ENCODE measurements at places on chromosomes 5 and 9.

DNA sequence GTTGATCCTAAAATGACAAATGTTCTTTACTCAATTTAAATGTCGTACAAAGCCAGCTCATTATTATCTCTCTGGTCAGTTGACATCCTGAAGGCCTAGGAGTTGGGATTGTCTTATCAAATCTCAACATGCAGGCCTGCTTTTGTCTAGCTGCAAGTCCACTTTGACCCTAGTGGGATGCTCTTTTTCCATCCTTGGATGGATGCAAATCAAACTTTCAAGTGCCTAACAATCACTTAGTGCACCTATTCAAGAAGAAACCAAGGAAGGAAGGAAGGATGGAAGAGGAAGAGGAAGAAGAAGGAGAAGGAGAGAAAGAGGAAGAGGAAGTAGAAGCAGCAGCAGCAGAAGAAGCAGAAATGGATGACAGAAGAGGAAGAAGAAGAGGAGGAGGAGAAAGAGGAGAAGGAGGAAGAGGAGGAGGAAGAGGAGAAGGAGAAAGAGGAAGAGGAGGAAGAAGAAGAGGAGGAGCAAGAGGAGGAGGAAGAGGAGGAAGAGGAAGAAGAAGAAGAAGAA lies 109.6 kb downstream of the PIK3R1 start:
- DNase-seq = no peak

- no peak for DNase-seq
Measured at GRCh38 chr5:57895766-57896165, 413.2 kb upstream of the ACTBL2 start.

- no peak for DNase-seq
Measured at GRCh38 chr9:120312031-120312430, 267.9 kb downstream of the CDK5RAP2 start.

DNA sequence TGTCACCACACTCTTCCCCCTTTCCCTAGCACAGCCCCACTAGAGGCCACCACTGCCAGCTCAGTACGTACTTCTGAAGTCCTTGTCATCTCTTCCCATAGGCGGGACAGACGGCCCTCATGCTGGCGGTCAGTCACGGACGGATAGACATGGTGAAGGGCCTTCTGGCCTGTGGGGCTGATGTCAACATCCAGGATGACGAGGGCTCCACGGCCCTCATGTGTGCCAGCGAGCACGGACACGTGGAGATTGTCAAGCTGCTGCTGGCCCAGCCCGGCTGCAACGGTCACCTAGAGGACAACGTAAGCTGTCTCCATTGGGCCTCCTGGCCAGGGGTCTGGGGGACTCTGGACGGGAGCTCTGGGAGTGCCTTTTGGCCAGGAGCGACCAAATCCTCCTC lies 99.4 kb upstream of the DMRT1 start:
- no peak for DNase-seq

- DNase-seq = no peak
Measured at GRCh38 chr5:10990634-10991033, 229.6 kb upstream of the DAP start.

DNA sequence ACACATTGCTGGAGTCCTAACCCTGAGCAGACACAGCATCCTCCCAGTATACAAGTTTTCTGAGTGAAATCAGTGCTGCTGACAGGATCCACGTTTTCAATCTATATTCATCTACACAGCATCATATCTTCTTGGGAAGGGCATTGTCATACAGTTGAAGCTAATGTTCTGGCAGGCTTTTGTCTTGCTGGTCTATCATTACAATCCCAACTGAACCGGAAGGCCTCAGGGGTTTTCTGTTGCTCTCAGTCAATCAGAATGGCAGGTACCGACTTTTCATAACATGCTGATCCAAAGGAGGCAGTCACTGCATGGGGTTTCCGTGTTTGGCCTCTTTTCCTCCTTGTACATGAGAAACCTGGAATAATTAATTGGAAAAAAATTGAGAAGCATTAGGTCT lies 2118.8 kb upstream of the WWC1 start:
- DNase-seq = no peak

DNA sequence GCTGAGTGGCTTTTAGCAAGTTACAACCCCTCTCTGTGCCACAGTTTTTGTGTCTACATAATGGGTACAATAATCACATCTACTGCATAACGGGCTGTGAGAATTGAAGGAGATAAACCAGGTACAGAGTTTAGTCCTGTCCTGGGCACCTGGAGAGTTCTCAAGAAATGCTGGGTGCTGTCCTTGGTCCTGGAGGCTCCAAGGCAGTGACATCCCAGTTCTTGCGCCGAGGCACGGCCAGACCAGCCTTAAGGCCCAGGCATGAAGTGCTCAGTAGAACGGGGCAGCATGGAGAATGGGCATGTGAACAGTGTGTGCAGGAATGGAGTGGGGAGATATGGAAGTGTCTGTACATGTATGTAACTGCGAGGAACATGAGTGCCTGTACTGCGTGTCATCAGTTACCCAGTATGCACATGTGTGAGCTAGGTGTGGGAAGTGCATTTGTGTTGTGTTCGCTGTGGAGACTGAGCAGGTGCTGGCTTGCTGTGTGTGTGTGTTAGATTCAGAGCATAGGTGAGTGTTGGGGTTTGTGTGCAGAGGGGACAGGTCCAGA lies 6.3 kb upstream of the UNC5A start:
- DNase-seq = no peak

GRCh38 chr5:36297653-36298052 lies 4.0 kb downstream of the RANBP3L start:
- no peak for DNase-seq

GRCh38 chr9:134792627-134793026 lies 88.0 kb upstream of the FCN2 start:
- no peak for DNase-seq

- DNase-seq = no peak
Measured at GRCh38 chr5:91423871-91424270, 40.8 kb upstream of the ARRDC3 start.

DNA sequence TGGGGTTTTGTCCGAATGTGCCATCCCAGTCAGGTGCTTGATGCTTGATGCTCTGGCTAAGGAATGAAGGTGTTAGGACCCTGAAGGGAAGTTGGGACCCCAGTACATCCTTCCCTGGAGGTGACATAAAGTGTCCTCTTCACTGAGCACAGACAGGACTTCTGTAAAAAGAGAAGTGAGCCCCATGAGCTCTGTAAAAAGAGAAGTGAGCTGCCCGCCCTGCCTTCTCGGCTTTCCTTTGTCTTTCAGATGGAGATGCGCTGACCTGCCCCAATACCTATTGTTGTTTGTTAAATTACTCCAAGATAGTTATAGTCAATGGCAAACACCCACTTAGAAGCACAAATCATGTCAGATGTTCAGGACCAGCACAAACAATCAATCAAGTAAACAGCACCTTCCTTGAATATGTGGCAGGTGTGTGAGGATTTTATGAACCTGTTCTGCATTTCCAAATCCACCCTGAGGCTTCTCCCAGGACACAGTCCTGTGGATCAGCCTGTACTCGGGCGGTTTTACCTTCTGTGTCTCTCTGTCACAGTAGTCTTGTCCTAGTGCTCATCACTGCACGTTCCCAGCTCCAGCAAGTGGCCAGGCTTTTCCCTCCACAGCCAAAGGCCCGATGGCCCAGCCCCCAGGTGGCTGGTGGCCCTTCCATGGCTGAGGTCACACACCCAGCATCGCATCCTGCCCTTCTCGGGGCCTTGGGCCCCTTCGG lies 191.4 kb downstream of the MTRR start:
- no peak for DNase-seq

GRCh38 chr5:141603923-141604717 lies 14.7 kb downstream of the DIAPH1 start:
- DNase-seq = no peak

- no peak for DNase-seq
Measured at GRCh38 chr9:99506747-99507348, 284.8 kb downstream of the SEC61B start.

GRCh38 chr5:31918739-31919138 lies 255.4 kb downstream of the GOLPH3 start:
- DNase-seq = no peak

GRCh38 chr9:108182950-108183381 lies 672.8 kb downstream of the ACTL7B start:
- DNase-seq = no peak

DNA sequence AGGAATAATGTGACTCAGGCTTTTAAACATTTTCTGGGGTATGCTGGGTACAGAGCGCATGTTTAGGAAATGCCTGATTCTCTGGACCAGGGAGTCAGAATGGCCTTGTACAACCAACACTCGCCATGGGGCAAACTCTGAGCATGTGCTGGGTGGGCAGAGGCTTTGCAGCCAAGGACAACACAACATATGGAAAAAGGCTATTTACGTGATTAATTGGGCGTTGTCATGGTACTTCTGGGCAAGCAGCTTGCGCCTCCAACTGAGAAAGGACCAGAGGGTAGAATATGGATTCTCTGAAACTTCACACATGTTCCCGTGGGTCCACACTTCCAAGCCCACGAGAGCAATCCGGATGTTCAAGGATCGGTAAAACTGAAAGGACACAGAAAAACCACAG lies 49.1 kb downstream of the NIPAL4 start:
- DNase-seq = no peak

DNA sequence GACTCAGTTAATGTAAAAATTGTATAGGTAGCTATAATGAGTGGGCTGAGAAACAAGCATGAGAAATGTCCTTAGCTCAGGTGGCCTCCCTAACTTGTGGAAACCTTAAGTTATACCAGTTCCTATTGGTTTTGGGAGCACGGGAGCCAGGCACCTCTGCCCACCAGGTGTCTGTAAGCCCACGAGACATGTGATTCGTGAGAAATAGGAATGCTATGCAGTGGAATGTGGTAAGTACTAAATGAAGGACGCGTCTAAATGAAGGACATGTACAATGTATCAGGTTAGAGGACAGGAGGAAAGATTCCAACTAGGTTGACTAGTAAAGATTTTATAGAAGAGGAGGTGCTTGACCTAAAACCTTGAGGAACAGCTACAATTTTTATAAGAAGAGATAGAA lies 46.0 kb upstream of the F2RL2 start:
- no peak for DNase-seq

DNA sequence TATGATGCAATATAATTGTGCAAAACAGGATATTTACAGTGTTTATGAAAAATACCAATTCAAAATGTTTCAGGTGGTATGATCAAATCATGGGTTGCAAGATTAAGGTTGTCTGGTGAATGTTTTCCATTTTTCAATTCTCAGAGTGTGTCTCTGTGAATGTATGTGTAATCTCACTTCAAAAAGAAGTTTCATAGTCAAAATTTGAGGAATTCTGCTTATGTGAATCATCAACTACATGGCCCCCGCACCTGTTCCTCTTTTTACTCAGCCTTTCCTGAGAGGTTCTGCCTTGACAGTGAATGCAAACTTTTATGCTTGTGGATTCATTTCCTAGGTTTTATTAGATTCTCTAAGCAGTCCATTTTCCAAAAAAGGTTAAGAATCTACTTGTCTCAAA lies 32.1 kb downstream of the KCTD16 start:
- DNase-seq = no peak

- no peak for DNase-seq
Measured at GRCh38 chr9:105444130-105444529, 3.7 kb upstream of the FSD1L start.

GRCh38 chr5:35247648-35248034 lies 17.4 kb upstream of the PRLR start:
- DNase-seq = no peak

DNA sequence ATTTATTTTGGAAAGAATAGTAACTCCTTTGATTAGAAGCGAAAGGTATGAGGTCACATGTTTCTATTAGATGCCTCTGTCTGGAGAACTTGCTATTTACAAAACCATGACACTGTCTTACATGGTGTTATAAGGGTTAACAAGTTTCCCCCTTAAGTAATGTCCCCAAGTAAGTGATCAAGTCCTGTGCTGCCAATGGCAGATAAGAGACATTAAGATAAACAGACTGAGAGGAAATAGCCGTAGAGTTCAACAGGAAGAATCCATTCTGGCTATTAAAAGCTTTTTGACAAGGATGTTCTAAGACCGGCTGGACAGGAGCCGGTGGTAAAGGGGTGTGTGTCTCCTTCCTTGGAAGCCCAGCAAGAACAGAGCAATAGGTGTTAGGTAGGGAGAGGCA lies 257.5 kb downstream of the GADD45G start:
- DNase-seq = no peak

GRCh38 chr5:44402084-44402483 lies 12.9 kb upstream of the FGF10 start:
- no peak for DNase-seq

GRCh38 chr5:173852790-173853359 lies 35.3 kb upstream of the CPEB4 start:
- DNase-seq = no peak

GRCh38 chr5:75058986-75059535 lies 6.7 kb upstream of the GCNT4 start:
- DNase-seq = no peak

GRCh38 chr9:4984171-4984620 lies 876 bp upstream of the JAK2 start:
- DNase-seq = no peak

DNA sequence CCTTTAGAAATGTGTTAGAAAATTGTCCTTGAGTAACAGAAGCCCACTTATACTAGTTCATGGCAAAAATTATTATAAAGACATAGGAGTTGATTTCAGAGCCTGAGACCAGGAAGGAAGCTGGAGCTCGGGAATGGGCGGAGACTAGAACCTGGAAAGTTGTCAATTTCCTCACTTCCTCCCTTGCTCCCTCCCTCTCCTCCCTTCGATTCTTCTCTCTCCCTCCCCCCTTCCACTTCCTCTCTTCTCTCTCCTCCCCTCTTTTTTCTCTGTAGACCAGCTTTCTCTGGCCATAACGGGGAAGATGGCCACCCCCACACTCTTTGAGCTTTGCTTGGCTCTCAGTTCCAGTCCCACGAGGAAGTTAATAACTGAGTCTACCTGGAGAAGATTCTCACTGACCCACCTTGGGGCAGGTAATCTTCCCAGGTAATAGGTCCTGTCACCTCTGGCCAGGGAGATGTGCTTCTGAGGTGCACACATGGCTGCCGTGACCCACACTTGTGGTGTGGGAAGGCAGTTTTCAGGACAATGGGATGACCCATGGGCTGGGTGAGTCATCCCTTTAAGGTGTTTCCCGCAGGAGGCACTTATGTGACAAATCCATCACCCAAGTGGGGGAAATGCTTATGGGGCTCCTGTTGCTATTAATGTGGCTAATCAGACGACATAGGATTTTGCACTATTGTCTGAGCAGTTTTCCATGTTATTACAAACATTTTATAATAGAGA lies 78.7 kb downstream of the HSPA4 start:
- DNase-seq = no peak

- DNase-seq = no peak
Measured at GRCh38 chr5:57594436-57594835, 111.8 kb upstream of the ACTBL2 start.

DNA sequence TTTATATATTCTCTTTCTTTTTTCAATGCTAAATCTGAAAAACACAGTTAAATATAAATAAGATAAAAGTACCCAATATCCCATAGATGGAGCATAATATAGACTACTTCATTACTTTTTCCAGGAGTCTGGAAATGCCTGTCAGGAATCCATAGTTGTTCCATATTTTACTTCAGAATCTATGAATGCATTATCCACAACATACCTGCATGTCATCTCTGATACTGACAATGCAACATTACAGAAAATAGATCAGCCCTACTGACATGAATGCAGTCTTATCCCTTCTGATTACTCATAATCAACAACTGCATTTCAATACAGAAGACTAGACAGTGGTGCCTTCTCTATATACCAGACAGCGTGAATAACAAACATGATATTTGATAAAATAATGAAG lies 517.6 kb downstream of the PTPRD start:
- DNase-seq = no peak

Data from stimulated activated CD8-positive, alpha-beta memory T cell treated with anti-CD3 and anti-CD28 coated beads, Interleukin-12 subunit alpha, Interleukin-12 subunit beta, amount 100 ng/mL, for 4 hours (primary cell).